ENCODE measurements at places on chromosomes 4 and X. TPM values are rescaled to one million over a fixed set of nuclear protein-coding genes. Genes with fewer than 3 reads are reported as not detected.

GRCh38 chr4:140240237-140240636, 86.3 kb upstream of the MAML3 start:
- peak; percentile 81 for DNase-seq

DNA sequence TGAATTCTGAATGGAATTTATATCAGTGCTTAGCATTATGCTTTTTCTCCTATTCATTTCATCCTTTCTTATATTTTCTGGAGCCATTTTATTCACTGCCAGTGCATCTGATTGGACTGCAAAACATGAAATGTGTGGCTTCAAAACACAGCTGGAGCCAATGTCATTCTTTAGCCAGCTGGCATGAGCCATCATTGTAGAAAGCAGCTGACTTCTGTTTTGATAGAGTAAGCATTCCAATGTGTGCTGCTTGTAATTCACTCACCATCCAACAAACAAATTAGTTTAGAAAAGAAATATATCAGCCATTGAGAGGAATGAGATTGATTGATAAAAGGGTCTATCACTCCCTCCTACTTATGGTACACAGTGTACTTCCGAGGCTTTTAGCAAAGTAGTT, 2616.0 kb downstream of the ARAP2 start:
- DNase-seq: no peak

MTTP gene
- 0.19 TPM for total RNA-seq

ATP10D gene
- total RNA-seq: 43.6 TPM

TRPC5OS gene
- not detected for total RNA-seq
